ENCODE measurements at places on chromosomes 1 and 21.

DNA sequence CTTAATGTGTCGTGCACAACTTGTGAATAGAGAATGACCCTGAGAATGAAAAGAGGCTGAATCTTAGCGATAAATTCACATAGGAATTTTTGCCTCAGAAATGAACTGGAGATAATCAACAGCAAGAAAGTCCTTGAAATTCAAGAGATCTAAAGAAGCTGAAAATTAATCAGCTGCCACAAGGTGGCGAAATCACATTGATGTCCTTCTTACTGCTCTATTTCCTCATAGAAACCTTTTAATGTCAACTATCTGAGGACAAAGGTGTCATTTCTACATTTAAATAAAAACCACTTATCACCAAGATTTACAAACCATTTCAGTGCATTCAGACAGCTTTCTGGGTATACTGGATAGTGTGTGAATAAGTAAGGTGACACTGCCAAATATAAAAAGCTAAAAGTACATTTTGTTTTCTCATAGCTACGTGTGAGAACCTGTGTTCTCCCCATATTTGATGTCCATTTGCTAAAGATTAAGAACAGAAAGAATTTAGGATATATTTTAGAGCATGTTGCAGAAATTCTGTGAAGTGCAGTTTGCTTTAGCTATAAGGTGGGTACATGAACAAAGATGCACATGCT is 485.3 kb upstream of the PTBP2 start:
- no peak for DNase-seq

- DNase-seq, result no peak
Observed at GRCh38 chr1:115310581-115311473, 27.2 kb downstream of the NGF start.

GRCh38 chr1:115725600-115725999 is 42.9 kb downstream of the CASQ2 start:
- DNase-seq, result no peak

- DNase-seq, result no peak
Observed at GRCh38 chr1:94787691-94788090, 32.5 kb upstream of the SLC44A3 start.
